ENCODE measurements at places on chromosomes 2 and 18.

GRCh38 chr18:69567813-69568488 is 167.3 kb downstream of the DOK6 start:
- DNase-seq: no peak

GRCh38 chr2:219901155-219901554 is 273.7 kb downstream of the SLC4A3 start:
- no peak for DNase-seq

- DNase-seq: no peak
These were observed 59.5 kb upstream of the PPM1B start for GRCh38 chr2:44109166-44109565.

GRCh38 chr2:228728961-228729360 is 542.1 kb downstream of the PID1 start:
- DNase-seq: no peak

DNA sequence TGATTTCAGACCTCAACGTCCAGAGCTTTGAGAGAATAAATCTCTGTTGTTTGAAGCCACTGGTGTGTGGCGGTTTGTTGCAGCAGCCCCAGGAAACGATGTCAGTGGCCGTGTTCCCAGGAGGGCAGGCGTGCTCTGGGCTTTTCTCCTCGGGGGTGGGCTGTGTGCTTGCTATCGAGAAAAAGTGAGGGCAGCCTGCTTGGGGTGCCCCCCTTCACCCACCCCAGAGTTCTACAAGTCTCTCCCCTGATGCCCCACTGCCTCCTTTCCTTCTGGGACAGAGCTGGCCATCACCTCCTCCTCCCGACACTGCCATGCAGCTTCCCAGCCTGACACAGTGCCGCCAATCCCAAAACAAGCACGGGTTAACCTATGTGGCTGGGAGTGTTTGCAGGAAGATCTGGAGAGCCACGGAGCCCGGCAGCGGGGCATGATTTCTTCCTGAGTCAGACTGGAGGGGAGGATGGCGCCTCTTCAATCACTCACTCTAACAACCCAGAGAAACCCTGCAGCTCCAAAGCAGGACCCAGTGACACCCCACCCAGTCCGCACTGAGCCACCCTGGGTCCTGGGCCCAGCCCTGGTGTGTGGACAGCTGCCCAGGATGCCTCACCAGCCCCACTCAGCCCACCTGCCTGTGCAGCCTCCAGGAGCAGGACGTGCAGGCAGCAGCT is 213.7 kb upstream of the RAB6C start:
- no peak for DNase-seq

DNA sequence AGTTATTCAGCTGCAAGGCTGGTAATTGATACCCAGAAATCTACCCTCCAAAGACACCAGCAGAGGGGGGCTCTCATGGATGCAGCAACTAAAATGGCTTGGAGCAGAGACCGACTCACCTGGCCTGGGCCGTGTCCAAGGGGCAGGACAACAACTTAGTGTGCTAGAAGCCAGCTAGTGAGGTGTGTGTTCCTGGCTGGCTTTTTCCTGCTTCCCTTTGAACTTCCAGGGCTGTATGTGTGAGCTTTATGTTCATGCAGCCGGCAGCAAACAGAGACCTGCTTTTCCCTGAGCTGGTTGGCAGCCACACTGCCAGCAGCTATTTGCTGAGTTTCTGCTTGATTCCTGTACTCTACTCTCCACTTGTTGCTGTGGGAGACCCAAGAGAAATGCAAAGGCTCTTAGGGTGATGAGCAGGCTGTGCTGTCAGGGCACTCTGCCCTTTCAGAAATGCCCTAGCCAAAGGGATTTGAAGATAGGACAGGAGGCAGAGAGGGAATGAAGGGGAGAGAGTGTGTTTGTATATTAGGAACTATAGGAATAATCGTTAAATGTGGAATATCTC is 23.7 kb upstream of the GRP start:
- no peak for DNase-seq

- no peak for DNase-seq
These were observed 29.0 kb downstream of the CCDC195 start for GRCh38 chr2:224687156-224687555.

All from activated effector memory CD4-positive, alpha-beta T cell treated with Interleukin-2 at 50 U/mL for 16 hours (primary cell).